CD14-positive monocyte (primary cell): ENCODE measurements at places on chromosomes 1 and 21.

- no peak for DNase-seq
Observed at GRCh38 chr1:91610789-91611188, 110.1 kb downstream of the CDC7 start.

DNA sequence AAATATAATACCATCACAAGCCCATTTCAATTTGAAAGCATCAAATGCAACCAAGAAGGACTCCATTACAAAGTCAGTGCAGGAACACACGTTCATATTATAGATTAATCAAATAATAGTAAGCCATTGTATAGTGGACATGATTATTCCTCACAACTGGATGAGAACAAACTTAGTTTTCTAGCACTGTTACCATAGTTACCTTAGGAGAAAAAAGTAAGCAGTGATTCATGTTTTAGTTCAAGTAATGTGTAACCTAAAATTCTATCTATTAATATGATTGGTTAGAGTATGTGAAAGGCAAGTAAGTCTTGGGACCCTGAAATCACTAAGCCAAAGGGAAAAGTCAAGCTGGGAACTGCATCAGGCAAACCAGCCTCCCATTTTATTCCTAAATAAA, 15.2 kb downstream of the SSX2IP start:
- DNase-seq, result no peak

GRCh38 chr1:10704368-10704882, 92.0 kb downstream of the CASZ1 start:
- DNase-seq, result no peak

GRCh38 chr1:33008051-33008914, 28.4 kb downstream of the AK2 start:
- no peak for DNase-seq
